ENCODE measurements at places on chromosomes 7 and 10.

DNA sequence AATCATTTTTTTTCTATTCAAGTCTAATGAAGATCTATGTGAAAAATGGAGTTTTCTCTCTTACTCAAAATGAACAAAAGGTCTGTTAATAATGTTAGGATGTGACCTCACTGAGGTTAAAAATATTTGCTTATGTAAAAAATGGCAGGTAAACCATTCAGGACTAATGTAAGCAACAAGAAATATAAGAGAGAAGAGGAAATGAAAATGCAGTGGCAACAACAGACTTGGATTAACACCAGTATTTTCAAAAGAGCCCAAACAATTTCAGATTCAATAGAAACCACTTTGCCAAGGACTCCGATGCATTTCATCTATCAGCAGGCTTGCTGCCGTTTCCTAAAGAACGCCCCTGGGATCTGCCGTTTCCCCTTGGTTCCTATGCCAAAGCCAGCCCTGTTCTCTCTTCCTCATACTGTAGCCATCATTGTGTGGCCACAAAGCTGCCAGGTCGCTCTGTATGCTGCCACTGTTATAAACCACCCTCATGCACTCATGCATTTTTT lies 66.4 kb downstream of the MTURN start:
- DNase-seq, result peak; percentile 33

GRCh38 chr10:92873029-92873428 lies 24.7 kb downstream of the EXOC6 start:
- peak; percentile 12 for DNase-seq

GRCh38 chr10:130864961-130865818 lies 446.3 kb downstream of the TCERG1L start:
- DNase-seq, result no peak

DNA sequence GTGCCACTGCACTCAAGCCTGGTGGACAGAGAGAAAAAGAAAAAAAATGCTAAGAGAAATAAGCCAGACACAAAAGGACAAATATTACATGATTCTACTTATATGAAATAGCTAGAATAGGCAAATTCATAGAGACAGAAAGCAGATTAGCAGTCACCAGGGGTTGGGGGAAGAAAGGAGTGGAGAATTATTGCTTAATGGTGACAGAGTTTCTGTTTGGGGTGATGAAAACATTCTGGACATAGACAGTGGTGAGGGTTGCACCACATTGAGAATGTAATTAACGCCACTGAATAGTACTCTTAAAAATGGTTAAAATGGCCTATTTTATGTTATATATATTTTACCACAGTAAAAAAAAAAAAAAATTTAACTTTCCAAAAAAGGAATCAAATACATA lies 6.4 kb upstream of the NT5C2 start:
- DNase-seq, result peak; percentile 77

DNA sequence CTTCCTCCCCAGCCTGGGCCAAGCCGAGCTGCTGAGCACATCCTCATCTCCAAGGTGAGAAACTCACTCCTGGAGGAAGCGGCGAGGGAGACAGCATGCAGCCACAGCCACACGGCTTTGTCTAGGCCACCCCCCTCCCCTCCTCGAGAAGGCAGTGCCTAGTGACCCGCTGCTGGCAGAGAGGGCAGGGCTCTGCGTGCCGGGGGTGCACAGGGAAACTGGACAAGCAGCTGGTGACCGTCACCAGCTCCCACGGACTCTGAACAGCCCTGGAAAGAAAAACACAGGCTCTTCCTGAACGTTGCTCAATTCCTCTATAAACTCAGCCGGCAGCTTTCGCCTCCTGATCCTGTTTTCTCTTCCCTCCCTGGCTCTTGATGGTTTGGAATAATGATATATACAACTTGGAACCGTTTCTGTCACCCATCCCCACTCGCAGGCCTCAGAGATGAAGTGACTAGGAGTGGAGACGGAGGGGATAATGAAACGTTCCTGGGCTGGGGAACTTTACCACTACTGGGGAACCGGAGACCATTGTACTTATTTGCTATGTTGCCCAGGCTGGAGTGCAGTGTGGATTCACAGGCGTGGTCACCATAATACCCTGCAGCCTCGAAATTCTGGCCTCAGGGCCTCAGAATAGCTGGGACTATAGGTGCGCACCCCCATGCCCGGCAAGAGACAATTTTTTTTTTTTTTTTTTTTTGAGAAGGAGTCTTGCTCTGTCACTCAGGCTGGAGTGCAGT lies 19.3 kb downstream of the PAPOLB start:
- DNase-seq, result no peak

DNA sequence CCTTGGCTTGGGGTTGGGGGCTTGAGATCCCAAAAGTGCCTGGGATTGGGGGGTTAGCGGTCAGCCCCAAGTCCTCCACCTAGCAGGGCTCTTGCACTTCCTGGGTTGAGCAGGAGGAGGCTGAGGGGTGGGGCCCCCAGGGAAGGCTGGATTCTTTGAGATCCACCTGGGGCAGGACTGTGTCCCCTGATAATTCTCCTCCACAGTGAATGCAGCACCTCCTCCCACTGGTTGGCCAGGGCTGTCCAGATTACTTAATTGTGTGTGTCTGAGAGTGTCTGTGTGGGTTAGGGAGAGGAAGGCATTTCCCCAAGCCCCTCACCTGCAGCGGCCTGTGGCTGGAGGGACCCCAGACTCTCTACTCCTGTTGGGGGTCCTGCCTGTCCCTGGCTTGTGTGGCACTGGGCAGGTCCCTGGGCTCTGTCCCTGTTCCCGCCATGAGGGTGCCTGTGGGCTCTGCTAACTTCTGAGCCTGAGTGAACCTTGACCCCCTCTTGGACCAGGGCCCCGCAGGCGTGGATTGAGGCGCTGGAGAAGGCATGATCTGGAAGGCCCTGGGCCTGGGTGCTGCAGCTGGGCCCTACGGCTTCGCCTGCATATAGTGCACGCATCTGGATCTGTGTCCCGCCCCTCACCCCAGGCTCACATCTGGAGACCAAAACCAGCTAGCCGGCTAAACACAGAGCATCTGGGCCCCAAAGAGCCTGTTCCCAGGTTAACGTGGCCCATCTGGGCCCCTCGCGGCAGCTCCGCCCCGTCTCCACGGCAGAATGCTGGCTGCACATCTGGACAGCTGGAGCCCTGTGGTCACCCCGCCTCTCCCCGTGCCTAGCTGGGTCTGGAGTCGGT lies 10.4 kb downstream of the TMEM270 start:
- no peak for DNase-seq

DNA sequence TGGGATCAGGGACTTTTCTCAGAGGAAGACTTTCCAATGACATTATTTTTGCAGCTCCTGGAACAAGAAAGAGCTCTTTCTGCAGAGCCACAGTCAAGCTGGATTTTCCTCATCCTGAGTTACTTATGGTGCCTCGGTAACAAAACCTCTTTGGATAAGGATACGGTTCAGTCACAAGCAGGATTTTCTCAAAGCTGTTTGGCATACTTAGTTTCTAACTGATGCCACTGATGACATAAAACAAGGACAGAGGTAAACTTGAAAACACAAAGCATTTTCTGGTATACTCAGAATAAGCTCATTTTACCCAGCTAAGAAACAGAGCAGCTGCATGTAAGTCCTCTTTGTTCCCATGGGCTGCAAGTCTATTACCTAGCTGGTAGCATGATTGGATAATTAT lies 340.9 kb upstream of the MEOX2 start:
- DNase-seq, result no peak

- no peak for DNase-seq
These were observed 203.8 kb upstream of the SH2B2 start for GRCh38 chr7:102082693-102083368.

GRCh38 chr10:81082621-81083376 lies 545.1 kb downstream of the SH2D4B start:
- no peak for DNase-seq

DNA sequence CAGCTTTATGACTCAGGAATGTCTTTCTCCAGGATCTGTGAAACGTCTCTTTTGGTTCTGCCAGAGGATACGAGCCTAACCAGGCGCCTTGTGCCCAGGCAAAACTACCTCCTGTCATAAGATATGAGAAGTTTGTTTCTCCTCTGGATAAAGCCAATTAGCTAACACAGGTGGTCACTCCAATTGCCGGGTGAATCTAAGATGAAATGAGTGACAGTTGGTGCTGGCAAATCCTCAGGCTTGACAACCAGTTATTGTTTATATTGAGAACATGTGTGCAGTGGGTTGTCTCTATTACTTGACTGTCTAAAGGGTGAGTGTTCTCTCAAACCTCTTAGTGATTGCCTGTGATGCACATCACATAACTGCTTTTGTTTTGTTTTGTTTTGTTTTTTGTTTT lies 449.1 kb downstream of the XPNPEP1 start:
- no peak for DNase-seq

DNA sequence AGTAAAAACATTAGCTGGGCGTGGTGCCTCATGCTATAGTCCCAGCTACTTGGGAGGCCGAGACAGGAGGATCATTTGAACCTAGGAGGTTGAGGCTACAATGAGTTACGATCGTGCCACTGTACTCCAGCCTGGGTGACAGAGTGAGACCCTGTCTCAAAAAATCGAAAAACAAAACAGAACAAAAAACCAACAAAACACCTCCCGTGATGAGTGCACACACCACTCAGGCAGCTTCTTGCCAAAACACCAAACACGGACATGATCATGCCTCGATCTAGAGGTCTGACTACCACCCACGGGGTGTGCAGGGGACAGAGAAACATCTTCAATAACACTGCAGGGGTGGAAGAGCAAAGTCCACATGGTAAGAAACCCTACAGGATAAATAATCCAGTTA lies 44.4 kb downstream of the AMZ1 start:
- DNase-seq, result no peak

DNA sequence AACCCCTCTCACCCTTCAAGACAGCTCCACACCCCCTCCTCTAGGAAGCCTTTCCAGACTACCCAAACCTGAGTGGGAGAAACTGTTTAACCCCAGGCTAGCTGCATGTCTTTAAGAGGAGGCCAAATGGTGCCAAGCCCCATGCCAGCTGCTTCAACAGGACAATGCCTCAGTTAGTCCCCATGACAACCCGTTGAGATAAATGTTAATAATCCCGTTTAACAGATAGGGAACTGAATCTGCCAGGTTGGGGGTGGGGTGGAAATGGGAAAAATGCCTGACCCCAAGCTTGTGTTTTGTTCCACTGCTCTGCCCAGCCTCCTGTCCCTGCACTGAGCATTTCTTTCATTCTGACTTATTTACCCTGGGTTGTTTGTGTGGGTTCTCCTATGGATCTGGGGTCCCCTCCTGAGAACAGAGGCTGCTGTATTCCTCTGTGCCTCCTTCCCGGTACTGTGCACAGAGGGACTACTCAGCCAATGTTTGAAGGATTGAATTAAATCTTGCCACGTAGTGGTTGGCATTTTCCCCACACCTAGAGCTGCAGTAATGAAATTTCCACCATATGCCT lies 452.6 kb upstream of the ZMIZ1 start:
- DNase-seq, result no peak

DNA sequence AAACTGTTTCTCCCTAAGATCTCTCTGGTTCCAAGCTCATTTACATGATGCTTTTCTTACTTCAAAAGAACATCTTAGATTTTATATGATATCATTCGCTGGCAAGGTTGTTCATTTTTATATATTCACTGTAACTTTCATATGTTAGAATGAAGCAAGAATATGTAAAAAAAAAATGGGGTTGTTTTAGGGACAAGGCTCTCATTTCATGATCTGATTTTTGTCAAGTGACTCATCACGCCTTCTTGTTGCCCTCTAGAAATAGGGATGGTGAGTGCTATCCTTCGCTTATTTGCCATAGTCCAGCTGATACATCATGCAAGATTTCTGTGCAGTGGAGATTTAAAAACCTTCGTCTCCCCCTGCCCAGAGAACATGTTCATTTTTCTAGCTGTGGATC lies 14.0 kb upstream of the CELF2 start:
- DNase-seq, result no peak

DNA sequence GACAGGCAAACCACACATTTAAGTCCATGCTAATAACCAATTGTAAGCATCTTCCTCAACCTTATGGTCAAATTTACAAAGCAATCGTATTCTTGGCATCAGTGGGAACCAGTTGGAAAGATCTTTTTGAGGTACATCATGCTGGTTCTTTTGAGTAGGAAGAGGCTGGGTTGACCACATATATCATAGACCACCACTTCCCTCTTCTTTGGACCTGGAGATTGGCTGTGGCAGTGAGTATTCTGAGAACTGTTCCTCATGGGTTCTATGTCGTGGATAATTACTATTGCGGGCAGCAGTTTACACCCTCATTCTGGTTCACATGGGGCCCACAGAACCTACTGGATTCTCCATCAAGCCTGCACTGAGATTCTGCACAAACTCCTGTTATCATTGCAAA lies 35.5 kb upstream of the C1GALT1 start:
- DNase-seq, result peak; percentile 23
